ENCODE measurements at places on chromosomes 13 and 19.

GRCh38 chr19:11324748-11325389 is 14.6 kb downstream of the RAB3D start:
- no peak for DNase-seq

DNA sequence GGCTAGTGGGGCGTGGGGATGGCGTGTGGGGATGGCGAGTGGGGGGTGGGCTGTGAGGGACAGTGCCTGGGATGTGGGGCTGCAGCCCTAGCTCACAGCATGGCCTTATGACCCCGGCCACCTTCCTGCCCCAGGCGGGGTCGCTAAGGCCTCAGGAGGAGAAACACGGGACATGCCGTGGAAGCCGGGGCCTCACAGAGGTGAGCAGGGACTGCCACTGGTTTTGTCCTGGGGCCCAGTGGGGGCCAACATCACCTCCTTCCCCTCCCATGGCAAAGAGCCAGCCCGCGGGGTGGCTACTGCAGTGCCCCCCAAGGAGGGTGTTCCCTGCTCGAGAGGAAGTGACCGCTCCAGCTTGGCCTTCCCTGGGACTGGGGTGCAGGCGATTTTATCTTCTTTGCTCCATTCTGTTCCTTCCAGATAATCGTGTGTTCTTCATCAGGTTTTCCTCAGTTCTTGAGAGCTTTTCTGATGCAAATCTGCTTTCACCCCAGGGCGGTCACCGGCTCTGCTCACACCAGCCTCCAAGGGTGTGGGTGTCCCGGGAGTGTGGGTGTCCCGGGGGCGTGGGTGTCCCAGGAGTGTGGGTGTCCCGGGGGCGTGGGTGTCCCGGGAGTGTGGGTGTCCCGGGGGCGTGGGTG is 1.2 kb downstream of the F7 start:
- no peak for DNase-seq

- DNase-seq: no peak
Observed at GRCh38 chr13:62847520-62847919, 1431.9 kb upstream of the PCDH20 start.

GRCh38 chr19:45883881-45884681 is 1.9 kb downstream of the IRF2BP1 start:
- no peak for DNase-seq

DNA sequence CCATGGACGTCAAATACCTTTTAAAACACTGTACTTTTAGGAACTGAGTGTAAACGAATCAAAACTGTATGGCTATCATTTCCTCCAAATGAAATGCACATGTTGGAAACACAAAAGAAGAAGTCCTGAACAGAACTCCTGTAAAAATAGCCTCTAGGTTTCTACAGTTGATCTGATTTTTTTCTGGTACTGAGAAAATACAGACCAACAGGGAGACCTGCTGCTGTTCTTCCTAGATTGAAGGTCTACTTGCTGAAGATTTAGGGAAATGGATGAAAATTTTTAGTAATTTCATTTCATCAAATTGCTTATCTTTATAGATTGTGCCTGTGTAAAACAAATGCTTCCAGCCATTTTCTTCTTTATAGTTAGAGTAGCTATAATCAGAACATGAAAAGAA is 520.4 kb downstream of the SLITRK6 start:
- no peak for DNase-seq

DNA sequence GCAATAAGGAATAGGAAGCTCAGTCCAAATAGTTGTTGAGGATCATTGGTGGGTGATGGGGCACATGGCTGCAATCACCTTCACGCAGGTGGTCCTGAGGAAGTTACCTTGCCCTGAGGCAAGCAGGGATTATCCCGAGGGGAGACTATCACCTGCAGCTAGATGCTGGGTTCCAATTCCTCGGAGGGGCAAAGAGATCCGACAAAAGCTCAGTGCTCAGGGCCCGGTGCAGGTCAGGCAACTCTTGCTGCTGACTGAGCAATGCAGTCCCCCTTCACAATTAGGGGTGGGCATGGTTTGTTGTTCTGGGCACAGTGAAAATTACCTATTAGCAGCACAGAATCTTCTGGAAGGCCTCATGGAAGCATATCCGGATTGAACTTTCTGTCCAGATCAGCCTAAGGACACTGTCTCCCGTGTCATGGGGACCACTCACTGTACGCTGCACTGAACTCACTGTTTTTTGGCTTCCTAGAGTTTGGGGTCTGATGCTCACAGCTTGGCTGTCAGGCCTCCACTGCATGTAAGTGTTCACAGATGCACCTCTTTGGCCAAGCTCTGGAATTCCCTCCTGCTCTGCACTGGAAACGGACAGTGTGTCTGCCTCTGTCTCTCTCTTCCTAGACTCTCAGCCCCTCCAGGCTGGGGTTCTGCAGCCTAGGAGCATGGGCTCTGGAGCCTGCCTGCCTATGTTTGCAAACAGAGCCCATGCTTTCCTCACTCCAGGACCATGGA is 372.7 kb downstream of the ZNF536 start:
- DNase-seq: no peak

DNA sequence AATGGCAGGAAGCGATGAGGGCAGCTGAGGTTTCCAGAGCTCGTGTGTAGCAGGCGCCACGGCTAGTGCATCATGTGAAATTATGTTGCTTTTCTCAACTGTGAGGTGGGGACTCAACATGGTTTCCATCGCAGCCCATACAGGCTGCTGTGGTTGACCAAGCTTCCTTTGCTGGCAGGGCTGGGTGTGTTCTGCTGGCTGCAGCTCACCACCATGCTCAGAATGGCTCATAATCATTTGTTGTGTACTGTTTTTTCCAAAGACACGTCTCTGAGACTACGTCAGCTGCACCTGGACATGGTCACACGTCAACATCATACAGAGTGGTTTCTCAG is 16.1 kb upstream of the RASA3 start:
- no peak for DNase-seq

- no peak for DNase-seq
Observed at GRCh38 chr13:26575244-26575643, 17.8 kb downstream of the WASF3 start.

DNA sequence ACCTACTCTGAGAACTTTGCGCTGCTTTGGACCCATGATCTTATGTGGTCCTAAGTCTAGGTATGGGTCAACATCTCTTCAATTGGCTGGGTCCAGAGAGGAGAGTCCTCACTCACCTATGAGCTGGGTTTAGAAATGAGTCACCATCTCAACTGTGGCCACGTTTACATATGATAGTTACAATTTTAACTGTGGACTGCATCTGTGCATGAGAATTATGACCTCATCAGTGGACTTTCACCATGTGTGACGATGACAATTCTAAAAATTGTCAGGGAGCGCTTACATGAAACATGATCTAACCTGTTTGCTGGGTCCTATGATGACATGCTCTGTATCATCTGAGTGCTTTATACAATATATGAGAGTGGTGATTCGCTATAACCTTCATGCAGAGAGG is 12.7 kb upstream of the ZNF724 start:
- no peak for DNase-seq

GRCh38 chr13:26951581-26952177 is 191.1 kb upstream of the GPR12 start:
- DNase-seq: no peak

DNA sequence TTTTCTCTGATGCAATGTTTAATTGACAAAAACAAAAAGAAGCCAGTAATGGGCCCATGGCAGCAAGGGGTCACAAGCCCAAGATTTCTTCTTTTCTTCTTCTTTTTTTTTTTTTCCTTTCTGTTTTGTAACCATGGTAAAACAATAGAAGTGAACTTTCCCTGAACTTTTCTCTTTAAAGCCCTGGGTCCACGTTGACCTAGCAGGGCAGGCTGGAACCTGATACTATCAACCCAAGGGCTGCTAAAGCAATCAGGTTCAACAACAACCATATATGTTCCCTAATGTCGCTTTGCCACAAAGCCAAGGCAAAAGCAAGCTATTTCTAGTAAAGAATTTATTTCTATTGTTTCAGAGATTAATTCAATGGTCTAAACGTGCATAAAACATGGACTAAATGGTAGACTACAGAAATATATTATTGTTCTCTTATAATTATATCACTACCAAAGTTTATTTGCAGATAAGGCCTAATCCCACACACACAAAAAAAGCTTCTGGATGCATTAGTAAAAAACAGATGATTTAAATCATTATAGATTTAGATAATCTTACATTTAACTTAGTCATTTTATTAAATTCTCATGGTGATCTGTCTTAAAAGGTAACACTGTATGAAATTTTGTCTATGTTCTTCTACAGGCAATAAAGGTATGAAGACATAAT is 153.9 kb downstream of the DACH1 start:
- DNase-seq: no peak

DNA sequence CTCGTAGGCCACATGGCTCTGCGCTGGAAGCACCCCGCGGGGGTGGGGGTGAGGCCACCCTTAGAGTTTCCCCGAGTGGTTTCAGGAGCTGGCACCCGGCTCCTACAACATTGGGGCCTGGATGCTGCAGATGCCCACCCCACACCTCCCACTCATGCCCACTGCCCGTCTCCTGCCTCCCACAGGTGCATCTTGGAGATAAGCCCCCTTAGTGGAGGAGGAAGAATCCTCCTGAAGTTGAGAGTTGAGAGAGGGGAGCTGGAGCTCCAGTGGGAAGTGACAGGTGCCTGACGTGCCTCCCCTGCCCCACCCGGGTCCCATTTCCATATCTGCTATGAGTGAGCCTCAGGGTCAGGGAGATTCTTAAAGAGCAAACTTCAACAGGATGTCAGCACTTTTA is 341.3 kb downstream of the TEX29 start:
- DNase-seq: no peak

DNA sequence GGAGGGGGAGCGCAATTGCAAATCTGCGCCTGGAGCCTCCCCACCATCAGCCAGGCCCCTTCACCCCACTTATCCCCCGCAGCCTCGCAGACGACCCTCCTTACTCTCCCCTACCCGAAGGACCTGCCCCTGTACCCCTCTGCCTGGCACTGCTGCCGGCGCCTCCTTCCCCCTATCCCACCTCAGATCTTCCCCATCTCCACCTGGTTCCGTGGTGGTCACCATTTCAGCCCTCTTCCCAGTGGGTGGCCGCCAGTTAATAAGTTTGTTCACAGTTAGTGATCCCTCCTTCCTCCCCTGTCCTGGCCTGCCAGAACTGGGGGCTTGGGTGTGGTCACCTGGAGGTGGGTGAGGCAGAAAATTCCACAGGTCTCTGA is 397 bp downstream of the SLC44A2 start:
- no peak for DNase-seq

DNA sequence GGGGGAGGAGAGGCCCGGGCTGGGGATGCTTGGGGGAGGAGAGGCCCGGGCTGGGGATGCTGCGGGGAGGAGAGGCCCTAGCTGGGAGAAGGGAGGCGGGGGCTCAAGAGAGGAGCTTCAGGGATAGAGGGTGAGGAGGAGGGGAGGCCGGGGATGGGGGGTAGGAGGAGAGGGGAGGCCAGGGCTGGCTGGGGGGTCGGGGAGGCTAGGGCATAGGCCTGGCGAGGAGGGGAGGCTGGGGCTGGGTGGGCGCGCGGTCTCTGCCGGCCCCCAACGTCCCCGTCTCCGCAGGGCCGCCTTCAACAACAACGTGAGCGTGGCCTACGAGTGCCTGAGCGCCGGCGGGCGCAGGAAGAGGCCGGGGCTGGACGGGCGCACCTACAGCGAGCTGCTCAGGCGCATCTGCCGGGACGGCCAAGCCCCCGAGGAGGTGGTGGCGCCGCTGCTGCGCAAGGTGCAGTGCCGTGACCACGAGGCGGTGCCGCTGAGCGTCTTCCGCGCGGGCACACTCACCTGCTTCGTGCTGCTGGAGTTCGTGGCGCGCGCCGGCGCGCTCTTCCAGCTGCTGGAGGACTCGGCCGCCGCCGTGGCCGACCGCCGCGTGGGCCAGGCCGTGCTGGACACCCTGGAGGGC is 11.4 kb downstream of the TPGS1 start:
- DNase-seq: no peak

GRCh38 chr13:43377973-43378372 is 354.6 kb downstream of the DNAJC15 start:
- DNase-seq: peak; percentile 69

DNA sequence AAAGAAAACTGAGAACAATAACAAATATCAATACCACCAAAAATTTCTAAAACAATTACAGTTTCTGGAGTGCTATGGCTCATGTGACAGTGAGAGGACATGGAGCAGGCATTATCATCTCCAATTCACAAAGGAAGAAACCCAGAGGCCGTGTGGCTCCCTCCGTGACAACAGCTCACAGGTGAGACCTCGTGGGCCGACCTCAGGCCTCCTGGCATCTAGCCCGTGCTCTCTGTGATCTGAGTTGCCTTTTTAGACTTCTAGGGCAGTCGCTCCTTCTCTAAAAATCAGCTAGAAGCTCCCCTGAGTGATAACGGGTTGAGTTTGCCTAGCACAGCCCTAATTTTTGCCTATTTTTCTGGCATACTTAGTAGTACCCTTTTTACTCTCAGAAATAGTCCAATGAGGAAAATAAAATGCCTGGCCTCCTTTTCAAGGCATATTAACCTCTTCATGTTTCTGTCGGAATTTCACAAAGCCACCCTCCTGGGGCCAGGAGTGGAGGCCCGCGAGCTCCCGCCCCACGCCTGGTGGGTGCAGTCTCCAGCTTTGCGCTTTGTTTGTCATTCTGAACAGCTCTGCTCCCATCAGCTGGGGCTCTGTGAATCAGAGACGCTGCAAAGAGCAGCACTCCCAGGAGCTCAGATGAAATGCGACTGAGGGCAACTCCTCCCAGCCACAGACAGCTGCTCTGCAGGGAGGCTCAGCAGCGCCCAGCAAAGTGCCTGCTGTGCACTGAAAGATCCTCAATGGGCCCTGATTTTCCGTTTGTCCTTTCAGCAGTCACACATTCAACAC is 292.5 kb downstream of the UQCRFS1 start:
- no peak for DNase-seq

GRCh38 chr13:38363219-38363618 is 13.6 kb downstream of the UFM1 start:
- DNase-seq: no peak

DNA sequence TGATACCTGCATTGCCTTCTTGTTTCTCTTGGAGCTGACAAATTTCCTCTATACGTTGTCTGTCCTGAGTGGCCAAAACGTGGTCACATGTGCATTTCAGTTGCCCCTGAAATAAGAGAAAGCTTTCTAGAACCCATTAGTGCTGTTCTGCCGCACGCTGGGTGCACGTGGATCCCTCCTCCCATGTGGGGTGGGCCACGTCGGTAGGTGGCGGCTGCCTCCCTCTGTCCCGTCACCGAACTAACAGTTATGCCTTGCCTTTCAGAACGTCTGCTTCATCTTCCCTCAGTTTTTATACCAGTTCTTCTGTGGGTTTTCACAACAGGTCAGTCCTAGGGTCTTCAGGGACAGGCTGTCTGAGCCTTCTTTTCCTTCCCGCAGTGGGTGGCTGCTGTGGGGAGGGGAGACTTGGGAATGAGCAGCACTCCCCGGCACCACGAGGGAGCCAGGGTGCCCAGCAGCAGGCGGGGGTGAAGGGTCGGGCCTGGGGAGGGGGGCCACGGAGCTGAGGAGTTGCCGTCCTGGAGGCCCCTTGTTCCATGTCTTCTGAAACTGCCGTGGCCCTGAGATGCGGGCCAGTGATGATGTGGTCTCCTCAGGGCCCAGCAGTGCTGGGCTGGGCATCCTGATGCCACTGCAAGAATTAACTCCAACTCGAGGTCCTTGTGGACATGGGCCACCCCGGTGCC is 109.7 kb upstream of the MCF2L start:
- DNase-seq: no peak

DNA sequence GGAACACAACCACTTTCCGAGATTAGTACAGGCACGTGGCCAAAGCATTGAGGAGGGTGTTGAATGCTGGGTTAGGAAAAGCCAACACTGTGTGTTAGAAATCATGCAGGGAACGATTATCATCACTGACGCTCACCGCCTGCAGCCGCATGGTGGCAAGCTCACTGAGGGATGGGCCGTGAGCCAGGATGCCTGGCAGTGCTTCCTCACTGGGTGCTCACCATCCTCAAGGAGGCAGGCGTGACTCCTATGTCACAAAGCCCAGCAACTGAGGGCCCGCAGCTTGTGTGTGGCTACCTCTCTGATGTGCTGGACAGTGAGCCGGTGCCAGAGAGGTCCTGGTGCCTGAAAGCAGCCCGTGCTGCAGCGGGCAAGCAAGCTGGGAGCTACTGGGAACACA is 30.4 kb upstream of the TIMM44 start:
- DNase-seq: no peak

Data from NCI-H446 (cell line).